Tongue (tissue), 3 donors: ENCODE measurements at places on chromosomes 7 and 10.

GRCh38 chr10:98833542-98833941 lies 386.8 kb upstream of the HPS1 start:
- no peak for DNase-seq

DNA sequence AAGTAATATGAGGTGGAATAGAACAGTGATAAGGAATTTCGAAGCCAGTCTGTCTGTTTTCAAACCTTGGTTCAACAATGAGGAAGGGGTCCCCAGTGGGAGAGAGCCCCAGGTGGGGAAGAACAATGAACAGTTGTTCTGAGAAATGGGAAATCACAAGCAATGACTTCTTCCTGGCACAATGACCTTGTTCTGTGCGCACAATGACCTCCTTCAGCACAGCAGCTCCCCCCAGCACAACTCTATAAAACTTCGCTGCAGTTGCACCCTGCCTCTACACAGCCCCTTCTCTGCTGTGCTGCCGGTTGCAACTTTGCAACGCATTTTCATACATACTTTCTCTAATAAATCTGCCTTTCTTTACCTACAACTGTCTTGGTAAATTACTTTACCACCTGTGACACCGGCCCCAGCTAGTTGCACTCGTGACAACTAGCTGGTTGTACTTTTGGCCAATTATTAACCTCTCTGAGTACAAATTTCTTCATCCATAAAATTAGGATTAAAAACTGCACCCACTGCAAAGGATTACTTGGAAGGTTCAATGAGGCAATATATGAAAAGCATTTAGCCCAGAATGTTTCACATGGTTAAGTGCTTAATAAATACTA lies 40.5 kb downstream of the ASB4 start:
- DNase-seq = no peak

DNA sequence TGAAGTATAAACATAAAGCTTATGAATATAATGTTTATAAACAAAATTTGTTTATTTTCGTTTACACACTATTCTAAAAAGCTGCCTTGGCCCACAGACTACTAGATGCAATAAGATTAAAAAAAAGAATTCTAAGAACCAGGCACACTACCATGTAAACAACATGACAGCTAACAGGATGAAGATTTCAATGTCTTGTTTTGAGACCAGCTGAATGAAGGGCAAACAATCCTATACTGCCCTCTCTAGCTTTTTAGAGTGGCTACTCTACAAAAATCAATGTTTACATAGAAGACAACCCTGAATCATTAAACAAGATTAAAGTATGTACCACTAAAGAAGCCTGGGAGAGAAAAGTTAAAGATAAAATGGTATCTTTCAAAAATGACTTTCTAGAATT lies 38.6 kb downstream of the SLC25A40 start:
- no peak for DNase-seq

GRCh38 chr10:126898460-126898859 lies 6.8 kb upstream of the DOCK1 start:
- no peak for DNase-seq

GRCh38 chr10:94780844-94781243 lies 18.4 kb downstream of the CYP2C19 start:
- no peak for DNase-seq

DNA sequence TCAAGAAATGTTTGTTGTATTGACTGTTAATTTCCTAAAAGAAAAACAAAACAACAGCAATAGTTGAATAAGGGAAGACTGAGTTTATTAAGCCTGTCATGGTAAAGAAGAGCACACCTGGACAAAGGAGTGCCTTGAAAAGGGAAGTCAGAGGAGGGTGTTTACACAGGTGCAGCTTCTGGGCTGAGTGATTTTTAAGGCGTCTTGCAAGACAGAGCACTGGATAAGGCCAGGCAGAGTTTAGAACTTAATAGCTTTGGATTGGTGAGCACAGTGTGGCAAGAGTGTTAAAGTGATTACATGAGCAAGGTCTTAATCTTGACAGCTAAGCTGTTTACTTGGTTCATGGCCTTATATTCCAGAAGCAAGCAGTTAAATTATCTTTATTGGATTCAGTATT lies 423.2 kb downstream of the CNTNAP2 start:
- no peak for DNase-seq

- DNase-seq = no peak
Observed at GRCh38 chr7:121406944-121407343, 10.8 kb upstream of the FAM3C start.

DNA sequence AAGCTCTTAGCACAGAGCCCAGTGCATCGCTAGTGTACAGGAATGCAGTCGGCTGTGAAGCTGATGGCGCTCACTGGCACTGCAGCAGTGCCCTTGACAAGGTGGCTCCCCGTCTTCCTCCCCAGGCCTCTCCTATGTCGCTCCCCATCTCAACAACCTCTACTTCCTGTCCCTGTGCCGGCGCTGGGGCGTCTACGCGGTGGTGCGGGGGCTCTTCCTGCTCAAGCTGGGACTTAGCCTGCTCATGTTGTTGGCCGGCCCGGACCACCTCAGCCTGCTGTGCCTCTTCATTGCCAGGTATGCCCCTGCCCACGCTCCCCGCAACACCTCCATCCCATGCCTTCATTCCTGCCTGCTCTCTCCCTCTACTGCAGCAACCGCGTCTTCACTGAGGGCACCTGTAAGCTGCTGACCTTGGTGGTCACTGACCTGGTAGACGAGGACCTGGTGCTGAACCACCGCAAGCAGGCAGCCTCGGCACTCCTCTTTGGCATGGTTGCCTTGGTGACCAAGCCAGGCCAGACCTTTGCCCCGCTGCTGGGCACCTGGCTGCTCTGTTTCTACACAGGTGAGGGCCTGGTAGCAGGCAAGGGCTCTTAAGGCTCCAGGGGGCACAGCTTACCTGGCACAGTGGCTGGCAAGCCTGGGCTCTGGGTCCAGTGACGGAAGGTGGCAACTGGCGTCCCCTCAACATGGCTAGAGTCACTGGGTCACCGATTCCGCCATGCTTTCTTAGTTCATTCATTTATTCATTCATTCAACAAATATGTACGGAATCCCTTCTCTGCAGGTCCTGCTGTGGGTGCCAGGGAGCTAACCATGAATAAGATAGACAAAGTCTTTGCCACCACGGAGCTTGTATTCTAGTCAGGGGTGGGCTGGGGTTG lies 22.3 kb upstream of the C10orf95 start:
- no peak for DNase-seq

GRCh38 chr7:101518336-101518735 lies 110.8 kb downstream of the MYL10 start:
- DNase-seq = peak; percentile 80

DNA sequence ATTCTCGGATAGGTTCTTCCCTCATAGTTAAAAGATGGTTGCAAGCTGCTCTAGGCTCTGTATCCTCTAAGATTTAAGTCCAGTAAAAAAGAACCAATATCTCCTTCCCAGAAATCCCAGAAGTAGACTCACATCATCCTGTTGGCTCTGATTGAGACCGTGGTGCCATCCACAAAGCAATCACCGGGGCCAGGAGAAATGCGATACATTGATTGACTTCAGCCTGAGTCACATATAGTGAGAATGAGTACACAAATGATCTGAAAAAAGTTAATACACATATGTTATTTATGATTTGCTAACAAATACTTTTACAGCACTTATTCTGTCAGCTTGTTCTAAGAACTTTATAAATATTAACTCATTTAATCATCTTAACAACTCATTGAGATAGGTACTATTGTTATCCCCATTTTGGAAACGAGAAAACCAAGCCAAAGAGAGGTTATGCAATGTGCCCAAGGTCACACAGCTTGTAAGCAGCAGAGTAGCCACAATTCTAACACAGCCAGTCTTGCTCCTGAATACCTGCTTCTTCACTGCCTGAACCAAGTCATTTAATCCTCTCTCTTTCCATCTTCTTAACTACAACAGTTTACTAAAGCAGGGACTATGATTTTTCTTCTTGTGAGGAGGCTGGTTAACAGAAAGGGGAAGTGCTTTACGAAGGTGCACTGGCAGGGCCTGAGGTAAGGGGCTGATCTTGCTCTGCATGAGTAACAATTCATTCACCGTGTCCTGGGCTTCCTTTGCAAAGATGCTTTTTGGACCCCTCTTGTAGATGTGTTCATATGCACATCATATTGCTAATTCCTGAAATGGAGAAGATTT lies 177.0 kb downstream of the REEP3 start:
- no peak for DNase-seq

GRCh38 chr10:87538092-87539015 lies 33.7 kb downstream of the MINPP1 start:
- DNase-seq = peak; percentile 38

GRCh38 chr7:13518738-13519137 lies 470.7 kb downstream of the ETV1 start:
- DNase-seq = no peak

DNA sequence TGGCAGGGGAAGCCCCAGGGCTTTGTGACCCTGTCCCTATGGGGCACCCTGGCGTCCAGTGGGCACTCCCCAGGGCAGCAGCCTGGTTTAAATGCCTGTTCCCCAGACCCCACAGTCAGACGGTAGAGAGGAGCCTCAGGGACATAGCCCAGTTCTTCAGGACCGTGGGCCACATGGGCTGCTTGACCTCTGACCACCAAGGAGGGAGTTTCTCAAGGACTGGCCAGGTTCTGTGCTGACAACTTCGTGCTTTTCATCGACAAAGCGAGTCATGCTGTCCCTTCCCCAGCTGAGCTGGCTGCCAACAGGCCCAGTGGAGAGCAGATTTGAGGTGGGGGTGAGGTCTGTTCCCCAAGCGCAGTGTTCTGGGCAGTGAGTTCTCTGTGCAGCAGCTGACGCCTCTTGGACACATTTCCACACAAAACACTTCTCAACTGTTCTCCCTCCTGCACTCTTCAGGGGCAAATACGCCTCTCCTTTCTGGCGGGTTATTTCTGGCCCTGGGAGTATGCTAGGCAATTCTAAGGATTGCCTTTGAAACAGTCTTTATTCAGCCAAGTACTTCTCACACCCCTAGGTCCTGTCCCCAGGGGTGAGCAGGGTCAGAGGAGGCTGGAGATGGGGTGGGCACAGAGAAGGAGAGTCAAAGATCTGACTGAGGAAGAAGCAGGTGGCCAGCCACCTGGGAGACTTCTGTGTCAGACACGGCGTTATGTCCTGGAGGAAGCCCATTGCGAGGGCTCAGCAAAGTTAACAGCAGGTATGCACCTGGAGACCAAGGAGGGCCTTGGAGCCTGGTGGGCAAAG lies 57.3 kb upstream of the CAMK2B start:
- DNase-seq = peak; percentile 21

GRCh38 chr10:132688580-132689420 lies 97.1 kb downstream of the NKX6-2 start:
- DNase-seq = no peak

- no peak for DNase-seq
Observed at GRCh38 chr7:26172048-26172447, 20.1 kb downstream of the NFE2L3 start.

- peak; percentile 69 for DNase-seq
Observed at GRCh38 chr7:69597278-69598076, 798 bp upstream of the AUTS2 start.

- no peak for DNase-seq
Observed at GRCh38 chr10:85607043-85607695, 759.4 kb downstream of the GRID1 start.
